ENCODE measurements at places on chromosomes 5 and 9. TPM values are rescaled to one million over a fixed set of nuclear protein-coding genes. Genes with fewer than 3 reads are reported as not detected.

The TXNDC8 gene
- not detected for total RNA-seq

The DND1 gene
- total RNA-seq: 3.7 TPM

GRCh38 chr9:2180154-2180553 is 165.0 kb downstream of the SMARCA2 start:
- peaks cover 83% of the 10 kb centered on the region for H3K36me3 ChIP-seq
- H3K4me3 ChIP-seq: no peak overlapping the region
- peaks cover 13% of the 10 kb centered on the region for H3K4me1 ChIP-seq
- H3K27ac ChIP-seq: peak overlapping the region; percentile 70
- no peaks in the 10 kb centered on the region for H3K27me3 ChIP-seq

GRCh38 chr9:15357050-15357653 is 50.1 kb upstream of the TTC39B start:
- no peak for DNase-seq
- no peak overlapping the region for H3K27ac ChIP-seq
- H3K36me3 ChIP-seq: no peaks in the 10 kb centered on the region
- peak overlapping the region; percentile 7 for H3K4me3 ChIP-seq

- H3K4me1 ChIP-seq: no peaks in the 10 kb centered on the region
- no peak overlapping the region for H3K27ac ChIP-seq
- no peaks in the 10 kb centered on the region for H3K27me3 ChIP-seq
- no peak for DNase-seq
- no peak overlapping the region for H3K4me3 ChIP-seq
- no peaks in the 10 kb centered on the region for H3K36me3 ChIP-seq
These were observed 232.8 kb downstream of the ADAMTS6 start for GRCh38 chr5:65248896-65249295.

DNA sequence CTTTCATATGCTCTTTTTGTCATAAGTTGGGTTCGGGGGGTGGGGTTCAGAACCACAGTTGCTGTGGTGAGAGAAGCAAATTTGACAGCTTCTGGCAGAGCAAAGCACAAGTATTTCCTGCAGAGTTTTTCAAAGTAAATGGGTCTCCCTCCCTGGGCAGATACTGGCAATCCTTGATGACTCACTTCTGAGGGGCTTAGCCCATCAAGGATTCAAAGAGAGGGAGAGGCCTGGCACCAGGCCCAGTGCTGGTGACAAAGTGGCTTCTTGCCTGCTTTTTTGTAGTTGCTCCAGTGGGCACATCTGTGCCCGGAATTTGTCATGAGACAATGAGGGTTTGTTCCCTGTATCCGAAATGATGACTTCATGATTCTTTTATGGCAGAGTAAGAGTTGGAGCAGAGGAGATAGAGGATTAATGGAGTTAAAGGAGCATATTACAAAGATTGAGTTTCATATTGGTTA is 46.6 kb upstream of the TNC start:
- H3K4me1 ChIP-seq: no peaks in the 10 kb centered on the region
- no peaks in the 10 kb centered on the region for H3K36me3 ChIP-seq
- no peak overlapping the region for H3K4me3 ChIP-seq

DNA sequence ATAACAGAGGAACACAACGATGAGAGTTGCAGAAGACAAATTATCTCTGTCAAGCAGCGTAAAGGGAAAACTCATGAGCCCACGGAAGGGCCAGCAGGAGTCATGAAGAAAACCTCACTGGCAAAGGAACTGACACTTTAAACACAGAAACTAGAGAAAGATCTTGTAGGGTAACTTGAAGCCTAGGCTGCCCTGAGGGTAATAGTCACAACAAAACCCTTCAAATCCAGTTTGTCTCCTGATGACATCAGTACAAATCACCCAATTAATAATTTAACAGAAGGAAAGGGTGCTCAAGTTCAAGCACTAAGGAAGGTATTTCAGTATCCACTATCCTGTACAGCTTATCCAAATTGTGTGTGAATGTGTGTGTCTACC is 549.1 kb downstream of the MTRR start:
- DNase-seq: no peak
- peaks cover 4% of the 10 kb centered on the region for H3K27me3 ChIP-seq
- no peak overlapping the region for H3K27ac ChIP-seq
- no peaks in the 10 kb centered on the region for H3K36me3 ChIP-seq
- H3K4me1 ChIP-seq: no peaks in the 10 kb centered on the region

- no peak for DNase-seq
- H3K4me3 ChIP-seq: no peak overlapping the region
- H3K4me1 ChIP-seq: no peaks in the 10 kb centered on the region
- no peaks in the 10 kb centered on the region for H3K27me3 ChIP-seq
- no peak overlapping the region for H3K27ac ChIP-seq
- no peaks in the 10 kb centered on the region for H3K36me3 ChIP-seq
These were observed 8.6 kb upstream of the ARHGEF37 start for GRCh38 chr5:149572576-149573231.
